ENCODE measurements at places on chromosomes 2 and 18. TPM values are rescaled to one million over a fixed set of nuclear protein-coding genes. Genes with fewer than 3 reads are reported as not detected.

Gene GPR39
- 2.1 TPM for total RNA-seq

Gene SRD5A2
- not detected for total RNA-seq

Gene ELOA2
- total RNA-seq, result not detected

Gene ETAA1
- total RNA-seq, result 17.4 TPM

Gene NYAP2
- total RNA-seq, result not detected

Gene LHCGR
- total RNA-seq, result 0.19 TPM

Gene SERPINB4
- total RNA-seq, result 0.54 TPM

Gene CXCR1
- 0.46 TPM for total RNA-seq

Gene GNAL
- total RNA-seq, result 12.3 TPM

DNA sequence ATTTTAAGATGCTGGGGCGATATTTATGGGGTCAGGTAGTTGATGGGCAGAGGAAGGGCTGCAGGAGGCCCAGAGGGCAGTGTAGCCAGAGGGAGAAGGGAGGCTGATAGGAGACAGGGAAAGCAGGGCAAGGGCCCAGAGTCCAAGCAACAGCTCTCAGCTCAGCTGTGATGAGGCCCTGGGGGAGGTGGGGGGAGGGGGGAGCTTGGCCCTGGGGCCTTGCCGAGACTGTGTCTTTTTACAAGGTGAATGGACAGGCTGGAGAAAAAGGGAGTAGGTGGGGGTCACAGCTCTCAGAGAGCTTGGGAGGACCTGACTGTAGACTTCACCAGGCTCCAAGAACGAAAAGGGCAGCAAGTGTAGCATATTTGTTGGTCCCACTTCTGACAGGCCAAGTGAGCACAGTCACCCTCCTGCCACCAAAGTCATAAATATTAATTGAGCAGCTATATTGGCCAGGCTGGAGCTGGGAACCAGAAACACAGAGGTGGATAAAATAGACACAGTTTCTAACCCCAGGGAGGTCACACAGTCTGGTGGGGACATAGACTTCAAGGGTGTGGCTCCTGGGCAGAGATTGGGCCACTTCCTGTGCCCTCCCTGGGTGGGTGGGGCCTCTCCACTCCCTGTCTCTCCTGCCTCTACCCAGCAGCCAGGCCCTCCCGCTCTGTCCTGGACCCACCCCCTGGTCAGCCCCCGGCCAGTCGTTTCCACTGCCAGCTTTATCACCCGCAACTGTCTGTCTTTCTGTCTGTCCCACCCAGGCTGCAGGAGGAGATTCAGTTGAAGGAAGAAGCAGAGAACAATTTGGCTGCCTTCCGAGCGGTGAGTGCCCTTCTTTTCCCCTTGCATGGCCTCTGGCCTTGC lies 1.4 kb downstream of the DES start:
- peak; percentile 56 for DNase-seq

GRCh38 chr2:3981446-3981987 lies 278.1 kb downstream of the DCDC2C start:
- DNase-seq, result no peak

DNA sequence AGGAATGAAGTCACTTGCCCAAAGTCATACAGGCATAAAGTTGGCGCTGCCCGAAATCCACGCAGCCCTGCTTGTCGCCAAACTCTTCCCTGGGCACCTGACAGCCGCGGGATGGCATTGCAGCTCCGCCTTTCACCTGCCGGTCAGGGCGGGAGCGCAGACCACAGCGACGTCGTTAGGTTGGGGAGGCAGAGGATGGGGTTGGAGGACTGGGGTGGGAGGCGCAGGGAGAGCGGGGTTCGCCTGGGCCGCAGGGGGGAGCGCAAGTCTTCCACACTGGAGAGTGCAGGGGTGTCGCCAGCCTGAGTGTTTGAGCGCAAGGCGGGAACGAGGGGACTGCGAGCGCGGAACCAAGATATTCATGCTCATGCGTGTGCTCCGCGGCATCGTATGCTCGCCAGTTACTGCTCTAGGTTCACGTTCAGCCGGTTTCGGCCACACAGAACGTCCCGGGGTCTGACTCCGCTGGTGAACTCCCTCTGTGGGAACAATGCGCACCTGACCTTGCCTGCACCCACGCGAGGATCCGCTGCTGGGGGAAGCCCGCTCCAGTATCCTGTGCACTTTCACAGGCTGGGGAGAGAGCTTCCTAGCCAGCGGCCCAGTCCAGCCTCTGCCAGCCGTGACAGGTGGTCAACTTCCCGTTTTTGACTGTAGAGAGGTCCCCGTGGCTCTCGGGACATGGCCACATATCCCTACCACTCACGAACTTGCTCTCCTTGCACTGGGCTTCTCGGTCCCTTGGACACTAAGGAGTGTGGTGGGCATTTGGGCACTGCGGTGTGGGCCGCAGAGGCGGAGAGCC lies 767 bp upstream of the NPPC start:
- peak; percentile 80 for DNase-seq

- DNase-seq, result no peak
Observed at GRCh38 chr2:150211164-150211631, 276.3 kb downstream of the RND3 start.

- peak; percentile 83 for DNase-seq
Observed at GRCh38 chr2:238667008-238667407, 180.9 kb upstream of the TWIST2 start.

DNA sequence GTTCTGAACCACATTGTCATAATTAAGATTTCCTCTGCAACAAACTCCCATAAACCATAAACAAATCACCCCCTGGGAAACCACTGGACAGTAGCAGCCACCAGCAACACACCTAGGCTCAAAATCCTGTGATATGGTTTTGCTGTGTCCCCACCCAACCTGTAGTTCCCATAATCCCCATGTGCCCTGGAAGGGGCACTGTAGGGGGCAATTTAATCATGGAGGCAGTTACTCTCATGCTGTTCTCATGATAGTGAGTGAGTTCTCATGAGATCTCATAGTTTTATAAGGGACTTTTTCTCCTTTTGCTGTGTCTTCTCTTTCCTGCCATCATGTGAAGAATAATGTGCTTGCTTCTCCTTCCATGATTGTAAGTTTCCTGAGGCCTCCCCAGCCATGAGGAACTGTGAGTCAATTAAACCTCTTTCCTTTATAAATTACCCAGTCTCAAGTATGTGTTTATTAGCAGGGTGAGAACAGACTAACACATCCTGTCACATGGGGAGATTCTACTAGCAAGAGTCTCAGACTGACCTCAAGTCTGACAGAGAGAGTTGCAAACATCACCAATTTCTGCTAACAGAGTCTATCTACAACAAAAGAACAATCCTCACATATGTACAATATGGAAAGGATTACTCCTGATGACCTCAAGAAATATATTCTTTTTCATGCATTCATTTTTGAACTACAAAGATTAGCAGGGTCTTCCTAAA lies 182.6 kb downstream of the GRB14 start:
- no peak for DNase-seq

DNA sequence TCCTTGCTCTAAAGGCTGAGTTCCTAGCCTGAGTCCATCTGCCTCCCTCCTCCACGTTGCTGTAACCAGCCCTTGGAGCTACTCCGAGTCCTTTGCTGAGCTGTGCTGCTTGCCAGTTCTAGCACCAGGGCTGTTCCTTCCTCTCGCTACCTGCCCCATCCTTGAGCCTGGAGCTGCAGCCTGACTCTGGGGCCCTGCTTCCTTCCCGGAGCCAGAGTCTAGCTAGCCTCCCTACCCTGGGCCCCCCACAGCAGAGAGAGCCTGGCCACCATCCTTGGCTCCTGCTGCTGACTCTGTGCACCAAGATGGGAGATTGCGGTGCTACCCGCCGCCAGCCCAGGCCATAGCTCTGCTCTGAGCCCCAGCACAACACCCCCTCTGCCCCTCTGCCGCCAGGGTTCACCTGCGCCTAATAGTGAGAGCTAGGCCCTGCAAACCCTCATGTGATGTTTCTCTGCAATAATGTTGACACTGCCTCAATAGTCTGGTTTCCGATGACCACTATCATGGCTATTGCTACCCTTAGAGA lies 135.9 kb upstream of the ASB18 start:
- DNase-seq, result no peak

GRCh38 chr2:215365184-215365658 lies 53.4 kb downstream of the ATIC start:
- no peak for DNase-seq

- no peak for DNase-seq
Observed at GRCh38 chr18:4586731-4587130, 131.6 kb upstream of the DLGAP1 start.

GRCh38 chr2:195486520-195486919 lies 170.5 kb upstream of the SLC39A10 start:
- DNase-seq, result no peak

GRCh38 chr2:72155737-72156136 lies 8.1 kb upstream of the CYP26B1 start:
- peak; percentile 43 for DNase-seq

GRCh38 chr2:56335101-56335500 lies 151.3 kb downstream of the CCDC85A start:
- DNase-seq, result no peak

GRCh38 chr2:218436992-218437391 lies 18.1 kb downstream of the VIL1 start:
- DNase-seq, result no peak

GRCh38 chr2:208318127-208318526 lies 52.1 kb downstream of the PIKFYVE start:
- DNase-seq, result no peak

DNA sequence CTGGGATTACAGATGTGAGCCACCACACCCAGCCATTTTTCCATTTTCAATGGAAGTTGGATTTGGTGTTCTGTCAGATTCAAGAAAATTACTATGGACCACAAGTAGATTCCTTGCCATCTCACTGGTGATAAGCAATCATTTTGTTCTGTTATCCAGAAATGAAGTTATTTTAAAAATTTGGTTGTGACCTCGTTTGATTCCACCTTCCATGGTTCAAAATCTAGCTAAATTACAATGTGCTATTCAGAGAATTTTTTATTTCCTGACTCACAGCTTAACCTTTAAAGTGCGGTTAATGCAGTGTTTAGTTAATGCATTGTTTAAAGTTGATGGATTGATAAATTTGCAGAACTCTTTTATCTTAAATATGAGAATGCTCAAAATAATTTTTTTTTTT lies 243.2 kb upstream of the BOD1L2 start:
- no peak for DNase-seq

- DNase-seq, result no peak
Observed at GRCh38 chr2:109207176-109207575, 78.2 kb downstream of the SH3RF3 start.

Measured in lower leg skin (tissue), 4 donors.